C1 segment of cervical spinal cord (tissue), 14 donors: ENCODE measurements at places on chromosomes 2 and 18.

GRCh38 chr2:162732946-162733698 is 105.4 kb downstream of the KCNH7 start:
- DNase-seq = no peak

- no peak for DNase-seq
These were observed 101.6 kb downstream of the ARL6IP6 start for GRCh38 chr2:152820048-152820447.

GRCh38 chr2:25401307-25402026 is 59.7 kb upstream of the DNMT3A start:
- DNase-seq = no peak

GRCh38 chr2:119764832-119765231 is 5.1 kb downstream of the PTPN4 start:
- no peak for DNase-seq

- DNase-seq = peak; percentile 73
These were observed 29.3 kb upstream of the HS6ST1 start for GRCh38 chr2:128347701-128348539.

DNA sequence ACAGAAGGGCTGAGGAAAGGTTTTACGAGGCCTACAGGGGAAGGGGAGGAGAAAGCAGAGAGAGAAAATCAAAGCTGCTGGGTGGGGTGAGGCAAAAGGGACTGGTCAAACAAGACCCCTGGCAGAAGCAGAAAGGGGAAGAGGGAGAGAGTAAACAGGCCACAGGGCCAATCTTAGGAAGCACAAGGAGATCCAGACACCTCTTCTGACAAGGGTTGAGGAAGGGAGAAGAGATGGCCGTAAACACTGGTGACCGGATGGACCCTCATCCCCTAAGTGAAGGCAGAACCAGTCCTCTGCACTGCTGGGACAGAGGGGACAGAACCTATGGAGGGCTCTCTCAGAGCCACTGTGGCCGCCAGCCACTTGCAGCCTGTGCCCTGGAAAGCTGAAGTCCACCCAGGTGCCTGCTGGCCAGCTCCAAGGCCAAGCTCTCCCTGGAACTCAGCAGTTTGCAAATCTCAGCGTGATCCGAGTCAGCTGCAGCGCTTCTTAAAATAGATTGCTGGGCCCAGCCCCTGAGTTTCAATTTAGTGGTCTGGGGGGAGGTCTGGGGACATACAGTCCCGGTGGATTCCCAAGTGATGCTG is 108.8 kb downstream of the TMEM163 start:
- DNase-seq = no peak

- DNase-seq = peak; percentile 92
These were observed 1.4 kb downstream of the TGIF1 start for GRCh38 chr18:3451183-3451988.

GRCh38 chr18:50956116-50956515 is 11.7 kb upstream of the ELAC1 start:
- DNase-seq = no peak

DNA sequence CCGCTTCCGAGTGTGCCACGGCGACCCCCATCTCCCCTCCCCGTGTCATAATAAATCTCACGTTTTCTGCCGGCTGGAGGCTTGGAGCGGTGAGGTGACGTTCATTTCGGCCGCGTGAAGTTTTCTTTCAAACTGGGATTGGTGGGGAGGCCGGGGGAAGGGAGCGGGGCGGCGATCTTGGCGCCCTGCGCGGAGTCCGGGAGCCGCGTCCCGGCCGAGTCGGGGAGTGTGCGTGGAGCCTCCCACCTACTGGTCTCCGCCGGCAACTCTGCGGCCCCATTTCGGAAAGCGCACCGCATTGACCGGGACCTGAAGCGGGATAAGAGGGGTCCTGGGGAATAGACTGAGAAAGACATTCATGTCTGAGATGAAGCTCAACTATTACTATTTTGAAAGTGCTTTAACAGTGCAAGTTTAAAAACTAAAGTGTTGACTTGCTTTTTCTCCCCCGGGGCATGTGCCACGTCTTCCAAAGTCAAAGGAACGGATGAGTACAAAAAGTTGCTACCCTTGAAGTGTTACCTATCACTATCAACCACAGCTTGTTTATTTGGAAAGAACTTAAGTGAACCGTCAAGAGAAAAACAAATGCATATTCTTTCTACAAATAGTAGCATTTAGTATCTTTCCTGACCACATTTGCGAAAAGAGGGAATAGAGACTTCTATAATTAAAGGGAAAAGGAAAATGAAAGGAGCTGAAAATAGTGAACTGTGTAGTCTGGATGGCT is 818 bp upstream of the IKZF2 start:
- DNase-seq = peak; percentile 76

- no peak for DNase-seq
These were observed 4.2 kb upstream of the IMPA2 start for GRCh38 chr18:11977153-11977466.

GRCh38 chr2:72982219-72982618 is 64.9 kb downstream of the EMX1 start:
- no peak for DNase-seq

- no peak for DNase-seq
These were observed 190.2 kb downstream of the MYCN start for GRCh38 chr2:16130541-16130880.
